ENCODE measurements at places on chromosomes 3 and 15.

GRCh38 chr3:189419683-189420082 is 211.5 kb upstream of the TP63 start:
- no peak for DNase-seq

GRCh38 chr3:156838035-156838434 is 11.9 kb downstream of the LEKR1 start:
- no peak for DNase-seq

DNA sequence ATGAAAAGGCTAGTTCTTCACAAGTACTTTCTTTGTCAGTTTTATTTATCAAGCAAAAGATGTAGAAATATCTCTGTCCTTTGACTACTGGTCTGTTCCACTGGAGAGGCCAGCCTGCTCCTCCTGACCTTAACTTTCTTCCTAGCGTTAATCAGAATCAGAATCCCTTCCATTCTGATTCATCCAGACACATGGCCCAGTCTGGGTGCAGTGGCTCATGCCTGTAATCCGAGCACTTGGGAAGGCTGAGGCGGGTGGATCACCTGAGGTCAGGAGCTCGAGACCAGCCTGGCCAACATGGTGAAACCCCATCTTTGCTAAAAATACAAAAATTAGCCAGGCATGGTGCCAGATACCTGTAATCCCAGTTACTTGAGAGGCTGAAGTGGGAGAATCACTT is 32.0 kb upstream of the MANF start:
- no peak for DNase-seq

DNA sequence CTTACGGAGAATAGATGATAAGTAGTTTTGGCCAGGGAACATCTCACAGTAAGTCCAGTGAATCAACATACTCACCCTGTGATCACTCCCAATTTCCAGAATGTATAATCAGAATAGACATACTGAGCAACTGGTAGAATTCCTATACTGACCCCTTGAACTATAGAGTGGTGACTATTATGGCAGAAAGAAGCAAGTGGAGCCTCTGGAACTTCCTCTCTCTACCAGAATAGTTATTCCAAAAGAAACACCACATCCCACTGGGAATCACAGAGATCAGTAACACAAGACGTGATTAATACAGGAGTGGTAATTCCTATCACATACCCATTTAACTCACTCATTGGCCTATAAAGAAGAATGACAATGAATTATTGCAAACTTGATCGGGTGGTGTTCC is 50.1 kb upstream of the TRIM42 start:
- DNase-seq = no peak

GRCh38 chr3:160735826-160736225 is 20.2 kb upstream of the PPM1L start:
- DNase-seq = no peak

- DNase-seq = no peak
Measured at GRCh38 chr3:25719321-25719720, 54.6 kb upstream of the TOP2B start.

GRCh38 chr3:5239602-5240001 is 52.1 kb downstream of the EDEM1 start:
- DNase-seq = no peak
